ENCODE measurements at places on chromosomes 3 and 15. TPM values are rescaled to one million over a fixed set of nuclear protein-coding genes. Genes with fewer than 3 reads are reported as not detected.

GRCh38 chr3:170467571-170468147 is 49.0 kb downstream of the CLDN11 start:
- no peak for DNase-seq

- no peak for DNase-seq
Observed at GRCh38 chr15:60572541-60573421, 93.8 kb upstream of the ICE2 start.

MAPKAPK3 gene
- 225 TPM for total RNA-seq

GRCh38 chr3:130737622-130738021 is 9.0 kb downstream of the PIK3R4 start:
- no peak for DNase-seq

- DNase-seq = no peak
Observed at GRCh38 chr15:81752546-81752942, 293.3 kb downstream of the MEX3B start.

DNA sequence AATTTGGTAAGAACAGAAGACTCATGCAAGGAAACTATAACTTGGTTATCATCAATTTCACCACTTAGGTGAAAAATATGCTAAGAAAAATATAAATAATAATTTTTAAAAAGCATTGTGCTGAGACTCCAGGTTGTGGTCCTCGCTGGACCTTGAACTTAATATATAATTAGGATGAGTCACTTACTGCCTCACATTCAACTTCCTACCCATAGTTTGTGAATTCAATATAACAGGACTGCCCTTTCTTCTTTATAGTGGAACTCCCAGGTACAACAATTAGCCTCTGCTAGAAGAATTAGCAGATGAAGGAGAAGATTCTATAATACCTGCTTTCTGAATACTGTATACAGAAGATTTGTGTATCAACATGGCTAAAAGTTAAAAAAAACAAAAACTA is 149.1 kb upstream of the SPRED1 start:
- no peak for DNase-seq

DNASE1L3 gene
- not detected for total RNA-seq

DNA sequence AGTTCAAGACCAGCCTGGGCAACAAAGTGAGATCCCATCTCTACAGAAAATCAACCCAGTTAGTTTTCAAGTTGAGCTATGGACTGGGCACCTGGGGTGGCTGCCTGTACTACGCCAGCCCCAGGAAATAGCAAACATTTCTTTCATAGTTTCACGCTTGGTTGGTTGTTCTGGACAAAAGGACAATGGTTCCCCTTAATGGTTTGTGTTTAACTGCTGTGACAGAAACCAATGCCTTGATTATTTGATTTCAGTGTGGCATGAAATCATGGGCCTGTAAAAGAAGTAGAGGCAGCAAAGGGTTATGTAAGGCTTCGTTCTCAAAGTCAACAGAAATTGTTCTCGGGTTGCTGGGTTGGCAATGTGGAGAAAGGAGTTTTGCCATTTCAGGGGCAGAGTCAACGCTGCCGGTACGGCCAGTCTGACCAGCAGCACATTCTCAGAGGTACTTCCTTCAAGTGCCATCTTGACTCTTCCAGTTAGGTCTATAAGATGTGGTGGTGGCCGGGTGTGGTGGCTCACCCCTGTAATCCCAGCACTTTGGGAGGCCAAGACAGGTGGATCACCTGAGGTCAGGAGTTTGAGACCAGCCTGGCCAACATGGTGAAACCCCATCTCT is 12.7 kb downstream of the LCMT2 start:
- no peak for DNase-seq

DNA sequence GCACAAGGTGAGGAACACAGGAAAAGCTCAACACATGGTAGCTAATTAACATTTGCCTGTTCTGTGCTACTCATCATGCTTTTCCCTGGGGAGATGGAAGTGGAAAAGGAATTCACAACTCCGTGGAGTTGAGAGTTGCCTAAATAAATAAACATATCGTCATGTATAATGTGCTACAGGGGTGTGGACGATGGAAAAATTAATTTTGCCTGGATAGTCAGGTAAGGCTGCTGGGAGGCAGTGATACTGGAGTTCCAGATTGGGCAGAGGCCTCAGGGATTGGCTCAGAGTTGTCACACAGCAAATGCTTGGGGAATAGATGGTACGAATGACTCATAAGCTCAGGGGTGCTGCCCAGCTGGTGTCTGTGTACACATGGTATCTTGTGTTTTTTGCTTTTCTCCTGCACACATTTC is 3.1 kb upstream of the ABHD6 start:
- DNase-seq = no peak

ENTPD3 gene
- not detected for total RNA-seq

GRCh38 chr3:149648525-149648924 is 9.3 kb downstream of the WWTR1 start:
- DNase-seq = no peak

DNA sequence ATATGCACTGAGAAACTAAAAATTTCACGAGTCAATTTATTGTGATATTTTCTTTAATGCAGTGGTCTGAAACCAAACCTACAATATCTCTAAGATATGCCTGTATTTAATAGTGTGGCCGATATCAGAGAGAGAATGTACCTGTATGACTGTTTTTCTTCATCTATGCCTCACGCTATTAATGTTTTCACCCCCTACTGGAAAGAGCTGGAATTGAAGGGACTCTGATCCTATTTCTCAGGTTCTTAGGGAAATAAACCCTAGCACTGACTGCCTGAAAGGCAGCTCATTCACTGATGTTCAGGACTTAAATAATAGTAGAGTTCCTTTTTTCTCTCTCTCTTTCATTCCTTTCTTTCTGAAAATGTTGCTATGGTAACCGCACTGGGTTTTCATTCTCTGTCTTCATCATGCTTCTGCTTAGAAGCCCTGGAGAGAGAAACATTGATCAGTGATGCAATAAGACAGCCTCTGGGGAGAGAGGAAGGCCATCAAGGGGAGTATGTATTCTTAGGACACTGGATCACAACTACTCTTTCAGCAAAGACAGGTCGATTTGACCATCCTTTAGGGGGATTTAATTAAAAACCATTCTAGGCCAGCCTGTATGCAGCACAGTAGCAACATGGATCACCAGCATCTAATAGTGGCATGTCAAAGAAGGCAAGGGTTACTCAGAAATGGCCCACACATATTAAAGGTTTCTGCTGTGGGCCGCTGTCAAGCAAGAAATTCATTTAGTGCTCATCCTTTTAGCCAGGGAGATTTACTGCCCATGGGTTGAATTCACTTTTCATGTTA is 1135.7 kb downstream of the IGSF11 start:
- DNase-seq = no peak

SLC22A13 gene
- 0.53 TPM for total RNA-seq

ALPK3 gene
- 0.11 TPM for total RNA-seq

RTP4 gene
- 1.5 TPM for total RNA-seq

ADIPOQ gene
- not detected for total RNA-seq

DNA sequence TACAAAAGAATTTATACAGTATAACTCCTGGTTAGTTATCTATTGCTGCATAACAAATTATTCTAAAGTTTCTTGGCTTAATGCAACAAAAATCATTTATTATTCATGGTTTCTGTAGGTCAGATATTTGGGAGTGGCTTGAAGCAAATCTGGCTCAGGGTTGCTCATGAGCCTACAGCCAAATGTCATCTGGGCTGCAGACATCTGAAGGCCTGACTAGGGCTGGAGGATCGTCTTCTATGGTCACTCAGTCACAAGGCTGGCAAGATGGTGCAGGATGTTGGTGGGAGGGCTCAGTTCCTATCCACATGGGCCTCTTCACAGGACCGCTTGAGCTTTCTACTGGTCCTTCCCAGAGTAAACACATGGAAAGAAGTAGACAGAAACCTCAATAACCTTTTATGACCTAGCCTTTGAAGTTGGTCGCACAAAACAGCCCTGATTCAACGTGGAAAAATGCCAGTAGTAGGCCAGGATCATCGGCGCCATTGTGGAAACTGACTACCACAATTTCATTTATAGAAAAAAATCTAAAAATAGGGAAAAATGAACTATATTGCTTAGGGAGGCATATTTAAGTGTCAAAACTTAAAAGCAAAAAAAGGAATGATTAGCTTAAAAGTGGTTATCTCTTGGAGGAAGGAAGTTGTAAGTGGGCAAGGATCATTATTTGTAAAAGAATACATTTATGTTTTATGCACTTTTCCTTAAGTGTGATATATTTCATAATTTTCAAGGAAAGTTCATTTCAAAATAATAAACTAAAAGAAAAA is 9.9 kb upstream of the MITF start:
- no peak for DNase-seq

Measured in activated T-cell treated with anti-CD3 and anti-CD28 coated beads, Interleukin-2, amount 50 U/mL, for 4 hours (primary cell).